Natural killer cell (primary cell): ENCODE measurements at places on chromosomes 2 and 18. TPM values are rescaled to one million over a fixed set of nuclear protein-coding genes. Genes with fewer than 3 reads are reported as not detected.

DNA sequence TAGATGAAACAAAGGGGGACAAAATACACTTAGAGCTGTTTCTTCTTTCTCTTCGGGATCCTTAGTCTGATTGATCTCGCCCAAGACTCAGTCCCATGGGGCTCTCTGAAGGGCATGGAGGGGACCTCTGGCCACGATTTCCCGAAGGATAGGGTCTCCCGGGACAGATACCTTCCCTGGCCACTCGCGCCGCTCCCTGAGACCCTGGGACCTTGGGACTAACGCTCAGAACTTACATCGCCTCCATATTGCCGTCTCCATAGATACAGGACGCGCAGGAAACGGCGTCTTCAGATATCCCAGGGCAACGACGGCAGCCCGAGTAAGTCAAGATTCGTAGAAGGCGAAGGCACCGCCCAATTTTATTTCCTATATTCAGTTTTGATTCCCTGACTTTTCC is at the start of gene CFAP65:
Gene CFAP65 (minus strand): TSS at position 265 of the 400 bp plus-strand sequence. CDS start 2,468 bp downstream, outside the sequence.
- DNase-seq, result peak; percentile 54

DNA sequence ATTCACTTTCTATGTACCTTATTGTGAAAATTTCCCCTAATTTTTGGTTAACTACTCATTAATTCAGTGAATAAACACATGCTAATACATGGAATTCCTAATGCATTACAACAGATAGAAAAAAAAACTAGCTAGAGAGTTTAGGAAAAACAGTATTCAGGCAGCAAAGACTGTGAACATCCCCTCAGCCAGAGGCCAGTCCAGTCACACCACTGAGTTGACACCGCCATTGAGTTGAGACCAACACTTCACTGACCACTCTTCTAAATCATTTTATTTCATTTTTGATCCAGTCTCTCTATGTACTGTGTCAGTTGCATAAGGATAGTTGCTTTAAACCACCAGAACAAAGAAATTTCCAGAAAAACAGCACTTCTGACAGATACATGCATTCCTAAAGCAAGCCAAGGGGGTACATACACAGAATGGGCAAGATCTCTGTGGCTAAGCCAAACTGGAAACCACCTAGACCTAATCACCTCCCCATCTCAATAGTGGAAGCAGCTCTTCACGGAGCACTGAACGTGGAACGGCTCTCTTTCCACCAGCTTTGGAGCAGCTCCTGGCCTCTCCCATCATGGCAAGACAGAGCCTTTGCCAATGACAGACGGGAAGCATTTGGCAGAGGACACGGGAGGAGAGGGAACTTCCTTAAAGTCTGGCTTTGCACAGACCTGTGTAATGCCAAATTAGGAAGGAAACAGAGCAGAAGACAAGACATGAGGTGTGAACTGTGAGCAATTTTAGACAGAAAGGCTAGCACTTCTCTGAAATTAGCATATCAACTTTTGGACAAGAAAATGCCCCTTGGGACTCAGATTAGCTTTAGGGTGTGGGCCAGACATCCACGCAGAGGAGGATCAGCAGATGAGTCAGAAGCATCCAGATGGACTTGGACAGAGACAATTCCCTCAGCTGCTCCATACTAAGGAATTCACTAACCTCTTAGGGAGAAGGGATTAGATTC is 36.4 kb downstream of the CACNB4 start:
- DNase-seq, result no peak

- DNase-seq, result no peak
Observed at GRCh38 chr2:204154863-204155262, 218.3 kb downstream of the ICOS start.

The PROM2 gene
- total RNA-seq, result 0.64 TPM

The HEATR5B gene
- total RNA-seq, result 53.9 TPM
